ENCODE measurements at places on chromosomes 12 and 14.

GRCh38 chr12:52655251-52655650, 3.2 kb upstream of the KRT2 start:
- no peak for DNase-seq

GRCh38 chr12:82757059-82757458, 70.4 kb downstream of the TMTC2 start:
- DNase-seq = no peak

- DNase-seq = no peak
Measured at GRCh38 chr14:76718306-76719040, 42.8 kb upstream of the VASH1 start.

DNA sequence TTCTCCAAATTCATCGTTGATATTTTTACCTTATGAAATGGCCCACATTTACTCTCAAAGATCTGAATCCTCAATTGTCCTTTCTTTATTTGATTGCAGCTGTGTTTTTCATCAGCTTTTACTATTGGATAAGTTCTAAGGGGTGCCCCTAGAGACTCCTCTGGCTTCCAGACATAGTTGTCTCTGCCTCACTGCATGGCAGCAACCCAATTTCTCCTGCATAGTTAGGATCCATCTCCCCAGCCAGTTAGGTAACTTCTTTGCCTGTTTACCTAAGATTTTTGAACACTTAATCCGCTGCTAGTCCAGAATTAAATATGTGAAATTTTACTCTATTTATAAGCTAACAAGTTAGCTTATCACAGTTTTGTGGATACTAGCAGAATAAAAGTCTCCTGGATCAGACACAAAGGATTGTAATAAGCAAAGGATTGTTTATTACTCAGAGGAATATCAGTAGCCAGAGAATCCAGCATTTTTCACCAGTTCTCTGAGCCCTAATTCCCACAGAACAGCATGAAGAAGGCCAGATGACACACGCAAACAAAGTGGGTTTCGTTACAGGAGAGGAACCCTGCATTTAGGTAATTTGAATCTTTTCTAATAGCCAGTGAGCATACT, 101.1 kb downstream of the BBS10 start:
- no peak for DNase-seq

GRCh38 chr12:98973395-98973794, 328.3 kb downstream of the APAF1 start:
- DNase-seq = peak; percentile 37

GRCh38 chr12:64521833-64522232, 69.9 kb downstream of the TBK1 start:
- no peak for DNase-seq

DNA sequence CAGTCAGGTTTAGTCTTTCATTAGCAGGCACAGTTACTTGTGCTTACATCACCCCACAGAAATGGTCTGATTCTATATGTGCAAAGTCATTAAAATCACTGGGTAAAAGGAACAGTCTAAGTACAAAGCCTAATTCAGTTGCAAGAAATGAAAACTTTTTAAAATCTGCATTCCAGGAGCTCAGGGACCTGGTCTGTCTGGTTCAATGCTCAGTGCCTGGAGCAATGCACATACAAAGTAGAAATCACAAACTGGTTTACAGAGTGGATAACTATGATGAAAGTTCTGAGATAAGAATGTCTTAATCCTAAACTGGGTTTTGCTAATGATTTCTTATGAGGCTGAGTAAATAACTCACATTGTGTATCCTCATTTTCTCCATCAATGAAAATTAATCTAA, 28.7 kb downstream of the LMNTD1 start:
- DNase-seq = no peak

DNA sequence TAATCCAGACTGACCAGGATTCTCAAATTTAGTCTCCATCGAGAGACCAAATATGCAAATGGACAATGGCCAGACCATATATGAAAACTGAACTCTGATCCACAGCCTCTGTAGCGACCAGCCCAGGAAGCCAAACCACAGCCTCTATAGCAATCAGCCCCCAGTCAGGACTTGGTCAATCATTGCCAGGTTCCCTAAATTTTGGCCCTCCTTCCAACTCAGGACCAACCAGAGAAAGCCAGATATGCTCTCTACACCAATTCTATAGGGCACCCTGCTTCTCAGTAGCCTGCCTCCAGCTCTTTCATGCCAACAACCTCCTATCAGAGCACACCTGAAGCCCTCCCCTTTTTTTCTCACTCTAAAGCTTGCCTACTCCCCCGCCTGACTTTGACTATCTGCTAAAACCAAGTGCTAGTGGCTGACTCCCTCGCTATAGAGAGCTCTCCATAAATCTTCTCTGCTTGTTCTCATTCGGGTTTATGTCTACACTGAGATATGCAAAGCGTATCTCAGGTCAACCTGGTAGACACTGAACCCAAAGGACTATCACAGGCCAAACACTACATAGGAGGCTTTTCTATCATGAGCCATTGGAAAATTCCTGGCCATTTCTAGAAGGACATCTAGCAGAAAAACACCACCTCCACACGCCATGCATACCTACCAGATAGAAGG, 110.5 kb upstream of the FUT8 start:
- no peak for DNase-seq

DNA sequence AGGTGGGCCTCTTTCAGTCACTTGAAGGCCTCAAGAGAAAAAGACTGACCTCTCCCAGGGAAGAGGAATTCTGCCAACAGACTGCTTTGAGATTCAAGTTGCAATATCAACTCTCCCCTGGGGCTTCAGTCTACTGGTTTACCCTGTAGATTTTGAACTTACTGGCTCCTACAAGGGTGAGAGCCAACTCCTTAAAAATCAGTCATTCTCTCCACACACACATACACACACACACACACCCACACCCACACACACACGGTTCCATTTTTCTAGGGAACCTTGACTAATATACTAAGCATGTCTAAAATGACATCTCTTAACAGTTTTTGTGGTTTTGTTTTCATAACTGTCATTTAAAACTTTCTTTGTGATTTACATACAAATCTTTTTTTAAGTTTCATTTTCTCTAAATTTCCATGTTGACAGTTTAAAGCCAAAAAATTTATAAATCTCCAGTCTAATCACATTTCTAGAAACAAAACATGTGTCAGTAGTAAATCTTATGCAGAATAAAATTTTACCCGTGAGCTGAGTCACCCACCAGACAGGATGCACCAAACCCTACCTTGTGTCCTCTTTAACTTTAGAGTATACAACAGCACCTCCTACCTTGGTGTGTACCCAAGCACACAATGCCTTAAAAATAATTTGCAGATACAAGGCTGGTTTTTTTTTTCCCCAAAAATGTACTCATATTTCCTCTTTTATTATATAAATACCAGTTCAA, 394.6 kb downstream of the AEBP2 start:
- DNase-seq = no peak

GRCh38 chr12:6934110-6934509, 6.4 kb downstream of the ATN1 start:
- DNase-seq = no peak

- DNase-seq = no peak
Measured at GRCh38 chr14:89349171-89350008, 67.6 kb downstream of the FOXN3 start.

- DNase-seq = no peak
Measured at GRCh38 chr12:105030820-105031807, 45.0 kb downstream of the NOPCHAP1 start.

GRCh38 chr12:68844318-68844745, 36.4 kb downstream of the MDM2 start:
- no peak for DNase-seq

- DNase-seq = no peak
Measured at GRCh38 chr12:52606581-52607218, 5.4 kb upstream of the KRT72 start.

DNA sequence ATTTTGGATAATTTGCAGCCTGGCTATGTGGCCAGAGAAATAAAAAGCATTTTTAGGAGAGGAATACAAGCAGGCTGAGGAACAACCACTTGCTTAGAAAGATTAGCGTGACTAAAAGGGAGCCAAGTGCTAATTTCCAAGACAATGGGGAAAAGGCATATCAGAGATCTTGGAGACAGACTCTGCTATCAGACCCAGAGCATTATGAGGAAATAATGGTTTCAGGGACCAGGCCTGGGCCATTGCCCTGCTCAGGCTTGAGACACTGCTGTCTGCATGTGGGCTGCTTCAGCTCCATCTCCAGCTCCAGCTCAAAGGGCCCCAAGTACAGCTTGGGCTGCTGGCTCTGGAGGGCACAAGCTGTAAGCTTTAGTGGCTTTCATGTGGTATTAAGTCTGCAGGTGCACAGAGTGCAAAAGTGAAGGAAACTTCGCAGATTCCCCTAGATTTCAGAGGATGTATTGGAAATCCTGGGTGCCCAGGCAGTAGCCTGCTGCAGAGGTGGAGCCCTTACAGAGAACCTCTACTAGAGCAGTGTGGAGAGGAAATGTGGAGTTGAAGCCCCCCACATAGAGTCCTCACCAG, 449.2 kb downstream of the ZFP36L1 start:
- no peak for DNase-seq

DNA sequence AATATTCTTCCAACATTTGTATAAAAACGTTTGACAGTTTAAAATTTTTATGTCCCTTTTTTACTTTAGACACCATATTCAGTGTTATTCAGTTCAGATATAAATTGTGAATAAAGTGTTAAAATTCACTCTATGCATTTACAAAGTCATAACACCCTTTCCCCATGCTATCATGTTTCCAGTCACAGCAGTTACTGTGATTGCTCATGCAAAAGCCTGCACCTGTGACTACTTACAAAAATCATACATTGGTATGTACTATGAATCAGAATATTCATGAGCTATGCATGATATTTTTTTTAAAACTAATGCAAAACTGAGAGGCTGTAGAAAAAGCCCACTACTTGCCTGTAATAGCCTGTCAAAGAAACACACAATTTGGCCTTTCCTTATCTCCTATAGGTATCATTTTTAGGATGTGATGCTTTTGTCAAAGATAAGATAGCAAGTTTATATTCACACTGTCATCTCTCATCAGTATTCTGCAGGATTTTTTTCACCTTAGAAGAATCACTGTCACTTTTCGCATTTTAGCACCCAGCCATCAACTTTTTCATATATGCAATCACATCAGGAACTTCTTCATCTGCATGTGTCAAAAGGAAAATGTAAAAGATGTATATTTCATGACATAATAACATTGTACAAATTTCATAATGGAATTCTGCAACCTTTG, 443.2 kb downstream of the C12orf50 start:
- no peak for DNase-seq

DNA sequence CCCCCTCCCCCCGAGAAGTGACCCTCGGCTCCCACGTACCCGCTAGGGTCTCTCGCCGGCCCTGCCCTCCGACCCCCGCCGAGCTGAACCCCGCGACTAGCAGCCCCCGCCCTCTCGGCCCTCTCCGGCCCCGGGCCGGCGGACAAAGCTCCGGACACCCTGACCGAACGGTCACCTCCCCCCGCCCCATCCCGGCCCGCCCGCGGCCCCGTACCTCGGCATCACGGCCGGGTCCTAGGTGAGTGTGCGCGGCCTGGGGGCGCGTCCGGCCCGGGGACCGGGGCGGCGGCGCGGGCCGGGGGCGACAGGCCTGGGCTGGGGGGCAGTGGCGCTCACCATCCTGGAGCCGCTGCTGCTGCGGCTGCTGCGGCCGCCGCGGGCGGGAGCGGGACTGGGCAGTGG, at the start of gene FIGNL2:
FIGNL2 (minus strand) TSS at position 393 of the 402 bp plus-strand sequence. CDS start 26,305 bp downstream, outside the sequence.
- no peak for DNase-seq

DNA sequence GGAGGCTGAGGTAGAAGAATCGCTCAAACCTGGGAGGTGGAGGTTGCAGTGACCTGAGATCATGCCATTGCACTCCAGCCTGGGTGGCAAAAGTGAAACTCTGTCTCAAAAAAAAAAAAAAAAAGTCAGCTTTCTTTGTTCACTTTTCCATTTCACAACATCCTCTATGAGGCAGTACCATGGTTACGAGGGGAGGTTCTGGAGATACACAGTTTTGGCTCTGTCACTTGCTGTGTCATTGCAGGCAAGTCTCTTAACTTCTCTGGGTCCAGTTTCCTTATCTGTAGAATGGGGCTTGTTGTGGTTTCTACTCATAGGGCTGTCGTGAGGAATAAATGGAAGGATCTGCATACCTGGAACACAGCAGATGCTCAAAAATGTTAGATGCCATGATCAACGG, 75.6 kb upstream of the SLC24A4 start:
- DNase-seq = no peak

GRCh38 chr14:52380294-52380693, 66.2 kb downstream of the PTGER2 start:
- DNase-seq = no peak

GRCh38 chr14:73264885-73265720, 27.8 kb downstream of the PAPLN start:
- no peak for DNase-seq

- DNase-seq = no peak
Measured at GRCh38 chr12:104928036-104928745, 29.9 kb downstream of the SLC41A2 start.

DNA sequence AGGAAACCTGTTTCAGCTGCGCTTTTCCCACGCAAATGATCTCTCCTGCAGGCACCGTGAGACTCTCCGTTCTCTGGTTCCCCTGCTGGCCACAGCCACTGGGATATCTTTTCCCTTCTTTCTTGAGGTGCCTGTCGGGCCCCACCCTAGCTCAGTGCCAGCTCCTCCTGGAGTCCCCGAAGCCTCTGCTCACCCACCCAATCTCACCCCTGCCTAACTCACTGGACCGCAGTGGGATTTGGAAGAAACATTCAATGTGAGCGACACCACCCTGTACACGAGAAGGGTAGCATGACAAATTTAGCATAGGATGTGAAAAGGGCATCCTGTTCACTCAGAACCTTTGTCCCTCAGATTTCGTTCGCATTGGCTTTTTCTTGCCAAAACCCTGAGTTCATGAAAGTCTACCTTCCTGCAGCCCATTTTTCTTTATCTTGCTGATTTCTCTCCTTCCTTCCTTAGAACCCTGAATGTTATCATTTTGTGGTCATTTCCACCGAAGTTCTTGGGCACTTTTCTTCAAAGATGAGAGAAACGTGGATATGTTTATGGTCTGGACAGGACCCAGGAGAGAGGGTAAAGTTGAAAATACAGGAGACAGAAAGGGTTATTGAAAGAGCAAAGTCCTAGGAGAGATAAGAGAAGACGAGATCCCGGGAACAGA, 63.6 kb upstream of the ELK3 start:
- DNase-seq = no peak

- DNase-seq = no peak
Measured at GRCh38 chr14:88163731-88164255, 158.9 kb downstream of the GPR65 start.

DNA sequence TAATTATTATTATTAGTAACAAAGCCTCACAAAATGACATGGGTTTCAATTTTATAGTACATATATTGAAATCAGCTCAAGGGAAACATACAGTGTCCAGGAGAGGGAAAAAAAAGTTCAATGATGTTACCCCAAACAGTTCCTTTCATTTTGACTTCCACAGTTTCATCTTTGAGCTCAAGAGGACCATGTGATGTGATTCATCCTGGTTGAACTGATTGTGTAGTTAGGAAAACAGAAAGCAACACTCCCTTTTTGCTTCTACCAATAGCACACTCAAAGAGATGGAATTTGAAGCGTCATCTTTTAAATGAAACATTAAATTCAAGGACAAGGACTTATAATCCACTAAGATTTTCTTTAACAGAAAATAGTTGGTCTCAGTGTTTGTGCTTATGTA, 461.0 kb downstream of the FOXG1 start:
- DNase-seq = no peak

- no peak for DNase-seq
Measured at GRCh38 chr12:77097846-77098245, 32.5 kb upstream of the E2F7 start.
